Femur (tissue), 1 donor: ENCODE measurements at places on chromosomes 11 and 22.

GRCh38 chr11:34707462-34707840 lies 86.6 kb downstream of the EHF start:
- no peak for DNase-seq

- peak; percentile 82 for DNase-seq
Observed at GRCh38 chr22:27801616-27802345, at the start of gene MN1. Gene MN1 (minus strand): TSS chr22:27801756. CDS start chr22:27800543, 1,213 bp downstream.

DNA sequence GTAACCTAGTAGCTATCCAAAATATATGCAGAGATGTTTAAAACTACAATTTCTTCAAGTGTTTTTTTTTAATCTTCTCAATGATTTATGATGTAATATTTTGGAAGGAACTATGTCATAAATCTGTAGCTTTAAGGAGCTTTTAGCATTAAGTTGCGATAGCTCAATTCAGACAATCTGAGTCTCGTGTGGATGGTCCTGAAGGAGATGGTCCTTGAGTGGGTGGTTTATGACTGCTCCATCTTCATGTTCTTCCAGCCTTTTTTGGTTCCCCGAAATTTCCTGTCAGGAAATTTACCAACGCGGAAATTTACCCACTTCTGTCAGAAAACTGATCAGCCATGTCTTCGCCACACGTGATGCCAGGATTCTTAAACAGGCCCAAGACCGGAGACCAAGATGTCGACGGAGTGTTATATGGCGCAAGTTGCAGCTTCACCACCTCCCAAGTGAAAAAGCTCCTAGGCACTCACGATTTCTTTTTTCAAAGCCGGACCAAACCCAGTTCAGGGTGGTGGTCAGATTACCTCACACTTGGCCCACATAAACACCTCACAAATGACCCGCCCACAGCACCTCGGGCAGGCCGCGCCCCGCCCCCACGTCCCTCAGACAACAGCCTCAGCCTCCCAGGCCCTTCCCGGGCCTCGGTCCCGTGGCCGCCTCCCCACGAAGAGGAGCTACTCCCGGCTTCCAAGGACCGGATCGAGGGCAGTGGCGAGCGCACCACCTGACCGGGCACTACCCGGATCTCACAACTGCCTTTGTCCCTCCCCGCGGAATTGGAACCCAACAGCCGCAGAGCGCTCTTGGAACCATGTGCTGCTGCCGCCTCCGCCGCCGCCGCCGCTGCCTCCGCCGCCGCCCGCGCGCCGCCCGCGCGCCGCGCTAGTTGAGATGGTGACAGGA lies at the start of gene MORC2:
TSS of gene MORC2 (minus strand) at position 760 of the 909 bp plus-strand sequence. CDS start 885 bp downstream, outside the sequence.
- DNase-seq: no peak

GRCh38 chr11:126197277-126197939 lies 14.0 kb downstream of the RPUSD4 start:
- DNase-seq: no peak

- DNase-seq: no peak
Observed at GRCh38 chr11:93668171-93668570, 6.7 kb downstream of the CEP295 start.

DNA sequence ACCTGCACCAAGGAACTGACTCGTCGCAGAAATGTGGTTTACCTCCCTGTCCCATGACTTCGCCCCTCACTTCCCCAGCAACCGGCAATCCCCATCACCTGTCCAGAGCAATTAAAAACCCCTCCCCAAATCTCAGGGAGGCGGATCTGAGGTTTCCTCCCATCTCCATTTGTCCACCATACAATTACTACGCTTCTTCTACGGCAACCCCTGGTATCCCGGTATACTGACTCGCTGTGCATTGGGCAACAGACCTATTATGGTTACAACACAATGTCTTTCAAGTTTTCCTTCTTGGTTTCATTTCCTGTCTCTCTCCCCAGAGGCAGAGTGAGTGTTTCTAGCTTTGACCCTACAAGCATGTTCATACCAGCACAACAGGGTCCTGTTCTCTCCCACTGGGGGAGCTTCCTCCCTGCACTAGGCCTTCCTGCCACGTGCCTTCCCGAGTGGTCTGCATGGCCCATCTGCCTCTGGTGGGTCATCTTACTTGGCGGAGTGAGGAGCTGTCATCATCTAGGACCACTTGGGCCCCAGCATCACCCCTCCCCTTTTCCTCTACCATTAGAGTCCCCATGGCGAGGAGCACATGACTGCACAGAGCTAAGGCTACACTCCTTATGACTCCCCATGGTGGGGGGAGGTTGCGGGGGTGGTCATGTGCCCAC lies 30.3 kb upstream of the NAP1L4 start:
- no peak for DNase-seq

DNA sequence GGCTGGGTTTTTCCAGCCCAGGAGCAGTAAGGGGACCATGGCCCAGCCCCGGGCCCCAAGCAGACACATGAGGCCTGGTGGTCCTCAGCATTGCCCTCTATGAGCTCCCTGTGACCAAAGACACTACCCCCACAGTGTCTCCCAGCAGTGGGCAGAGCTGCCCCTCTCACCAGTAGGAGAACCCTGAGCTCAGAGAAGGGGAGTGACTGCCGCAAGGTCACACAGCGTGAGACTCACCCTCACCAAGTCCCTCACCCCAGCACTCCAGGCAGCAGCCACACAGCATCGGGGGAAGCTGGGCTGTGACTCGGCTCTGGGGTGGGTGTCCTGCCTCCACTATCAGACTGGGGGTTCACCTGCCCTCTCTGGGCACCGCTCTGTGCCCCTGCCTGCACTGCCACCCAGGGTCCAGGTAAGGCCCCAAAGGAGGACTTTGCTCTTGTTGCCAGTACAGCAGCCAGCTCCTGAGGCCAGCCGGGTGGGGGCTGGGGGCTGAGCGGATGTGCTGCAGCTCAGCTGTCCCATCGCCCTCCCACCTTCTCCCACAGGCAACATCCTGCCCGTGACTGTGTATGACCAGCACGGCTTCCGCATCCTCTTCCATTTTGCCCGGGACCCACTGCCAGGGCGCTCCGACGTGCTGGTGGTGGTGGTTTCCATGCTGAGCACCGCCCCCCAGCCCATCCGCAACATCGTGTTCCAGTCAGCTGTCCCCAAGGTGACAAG lies 7.9 kb upstream of the SH3BP1 start:
- DNase-seq: no peak

GRCh38 chr11:129644326-129644725 lies 171.3 kb upstream of the TMEM45B start:
- no peak for DNase-seq

DNA sequence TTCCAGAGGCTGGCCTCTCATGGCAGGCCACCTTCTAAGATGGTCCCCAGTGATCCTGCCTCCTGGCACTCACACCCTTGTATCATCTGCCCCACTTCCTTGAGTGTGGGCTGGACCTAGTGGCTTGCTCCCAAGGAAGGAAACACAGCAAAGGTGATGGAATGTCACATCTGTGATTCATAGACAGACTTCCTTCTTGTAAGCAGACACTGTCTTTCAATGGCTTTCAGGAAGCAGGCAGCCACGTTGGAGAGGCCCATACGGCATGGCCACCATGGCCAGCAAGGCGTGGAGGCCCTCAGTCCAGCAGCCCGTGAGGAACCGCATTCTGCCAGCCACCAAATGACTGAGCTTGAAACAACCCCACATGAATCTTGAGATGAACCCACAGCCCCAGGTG lies 11.3 kb downstream of the LMO1 start:
- no peak for DNase-seq

- DNase-seq: peak; percentile 84
Observed at GRCh38 chr22:50531962-50532674, 2.3 kb upstream of the TYMP start.

GRCh38 chr11:83493917-83494316 lies 207.8 kb upstream of the CCDC90B start:
- DNase-seq: no peak

- no peak for DNase-seq
Observed at GRCh38 chr11:58727415-58727797, 4.3 kb downstream of the GLYAT start.

DNA sequence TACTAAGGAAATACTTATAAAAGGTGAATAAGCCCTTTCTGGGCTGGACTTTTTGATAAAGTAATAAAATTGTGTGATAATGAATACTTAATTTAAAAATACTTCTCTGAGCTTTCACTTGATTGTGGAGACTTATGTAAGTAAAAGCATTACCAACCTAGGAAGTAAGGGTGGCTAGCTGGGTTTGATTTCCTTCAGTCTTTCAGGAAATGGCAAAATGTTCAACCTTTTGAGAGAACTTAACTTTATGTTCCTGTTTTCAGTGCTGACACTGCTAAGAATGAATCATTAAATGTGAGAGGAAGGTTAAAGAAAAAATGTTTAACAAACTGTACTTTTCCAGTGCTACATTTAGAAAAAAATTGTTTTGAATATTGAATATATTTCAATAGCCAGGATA lies 900.3 kb downstream of the METTL15 start:
- DNase-seq: no peak

- DNase-seq: no peak
Observed at GRCh38 chr11:122330279-122330965, 214.4 kb upstream of the BLID start.

DNA sequence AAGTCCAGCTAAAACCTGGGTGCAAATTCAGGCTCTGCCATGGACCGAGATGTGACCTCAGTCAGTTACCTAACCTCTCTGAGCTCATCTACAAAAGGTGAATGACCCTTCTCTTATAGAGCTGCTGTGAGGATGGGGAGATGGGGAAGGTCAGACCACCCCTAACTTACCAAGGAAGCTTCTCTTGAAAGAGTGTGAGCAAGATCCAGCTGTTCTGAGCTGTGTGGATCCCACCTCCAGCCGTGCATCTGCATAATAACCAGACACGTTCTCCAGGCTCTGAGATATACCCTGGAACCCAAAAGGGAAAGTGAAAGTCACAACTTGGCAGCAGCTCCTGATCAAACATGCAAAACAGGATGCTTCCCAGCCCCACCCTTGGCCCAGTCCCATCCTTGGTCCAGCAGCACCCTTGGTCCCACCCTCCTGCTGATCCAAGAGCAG lies at the start of gene APOL3:
TSS of gene APOL3 (minus strand) at position 257 of the 444 bp plus-strand sequence. CDS start 11,700 bp downstream, outside the sequence.
- DNase-seq: peak; percentile 77

- peak; percentile 84 for DNase-seq
Observed at GRCh38 chr22:45537734-45538181, 35.1 kb downstream of the FBLN1 start.

GRCh38 chr11:43217849-43218248 lies 93.9 kb upstream of the API5 start:
- no peak for DNase-seq

GRCh38 chr22:34055525-34056200 lies 135.4 kb upstream of the LARGE1 start:
- DNase-seq: peak; percentile 28

DNA sequence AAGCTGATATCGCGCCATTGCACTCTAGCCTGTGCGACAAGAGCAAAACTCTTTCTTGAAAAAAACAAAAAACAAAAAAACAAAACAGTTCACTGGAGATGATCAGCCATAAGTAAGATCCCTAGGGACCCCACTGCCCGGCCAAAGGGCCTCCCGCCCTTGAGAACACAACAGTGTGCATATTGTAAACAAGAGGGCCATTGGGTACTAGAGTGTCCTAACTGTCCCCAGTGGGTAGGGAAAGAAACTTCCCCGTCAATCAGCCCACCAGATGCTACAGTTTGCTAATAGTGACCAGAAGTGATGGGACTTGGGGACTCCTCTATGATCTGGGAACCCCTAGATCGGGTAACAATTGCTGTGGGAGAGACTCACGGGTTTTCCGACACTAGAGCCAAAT lies 3.7 kb upstream of the ACY3 start:
- DNase-seq: no peak

DNA sequence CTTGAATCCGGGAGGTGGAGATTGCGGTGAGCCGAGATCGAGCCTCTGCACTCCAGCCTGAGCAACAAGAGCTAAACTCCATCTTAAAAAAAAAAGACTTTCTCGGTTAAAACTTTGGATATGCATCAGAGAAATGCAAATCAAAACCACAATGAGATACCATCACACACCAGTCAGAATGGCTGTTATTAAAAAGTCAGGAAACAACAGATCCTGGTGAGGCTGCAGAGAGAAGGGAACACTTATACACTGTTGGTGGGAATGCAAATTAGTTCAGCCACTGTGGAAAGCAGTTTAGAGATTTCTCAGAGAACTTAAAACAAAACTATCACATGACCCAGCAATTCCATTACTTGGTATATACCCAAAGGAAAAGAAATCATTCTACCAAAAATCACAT lies 619.4 kb upstream of the KIRREL3 start:
- no peak for DNase-seq

DNA sequence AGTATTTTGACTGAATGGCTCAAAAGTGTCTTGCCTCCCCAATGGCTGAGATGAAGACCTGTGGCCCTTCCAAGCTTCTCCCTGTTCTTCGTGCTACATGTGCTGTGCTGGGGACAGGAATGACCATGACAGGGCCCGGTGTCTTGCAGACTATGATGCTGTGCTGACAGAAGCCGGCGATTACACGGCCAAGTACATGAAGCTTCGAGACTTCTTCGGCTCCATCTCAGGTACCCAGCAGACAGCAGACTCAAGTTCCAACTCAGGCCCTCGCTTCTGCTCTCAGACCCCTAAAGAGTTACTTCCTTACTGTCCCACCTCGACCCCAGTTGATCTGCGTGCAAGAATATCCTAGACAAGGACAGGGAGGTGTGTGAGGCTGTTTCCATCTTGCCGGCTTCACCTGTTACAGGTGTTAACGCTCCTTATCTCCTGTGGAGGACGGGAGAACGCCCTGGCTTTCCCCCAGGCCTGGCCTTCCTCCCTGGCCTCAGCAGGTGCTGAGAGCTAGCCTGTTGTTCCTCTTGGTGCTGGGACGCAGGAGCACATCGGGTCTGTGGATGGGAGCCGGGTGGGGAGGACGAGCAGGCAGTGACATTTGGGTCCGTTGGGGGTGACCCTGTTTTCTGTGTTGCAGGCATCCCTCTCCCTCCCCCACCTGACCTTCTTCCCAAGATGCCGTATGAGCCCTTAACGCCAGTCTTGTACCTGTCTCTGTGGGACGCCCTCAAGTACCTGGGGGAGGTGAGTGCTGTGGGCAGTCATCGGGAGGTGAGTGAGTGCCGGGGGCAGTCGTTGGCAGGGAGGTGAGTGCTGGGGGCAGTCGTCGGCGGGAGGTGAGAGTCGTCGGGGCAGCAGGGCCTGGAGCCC lies 38.1 kb downstream of the GLB1L2 start:
- no peak for DNase-seq

- no peak for DNase-seq
Observed at GRCh38 chr11:17641792-17642350, 77.5 kb upstream of the MYOD1 start.

- no peak for DNase-seq
Observed at GRCh38 chr11:35017528-35018342, 101.3 kb downstream of the PDHX start.
